Immature natural killer cell (primary cell): ENCODE measurements at places on chromosomes 4 and X.

DNA sequence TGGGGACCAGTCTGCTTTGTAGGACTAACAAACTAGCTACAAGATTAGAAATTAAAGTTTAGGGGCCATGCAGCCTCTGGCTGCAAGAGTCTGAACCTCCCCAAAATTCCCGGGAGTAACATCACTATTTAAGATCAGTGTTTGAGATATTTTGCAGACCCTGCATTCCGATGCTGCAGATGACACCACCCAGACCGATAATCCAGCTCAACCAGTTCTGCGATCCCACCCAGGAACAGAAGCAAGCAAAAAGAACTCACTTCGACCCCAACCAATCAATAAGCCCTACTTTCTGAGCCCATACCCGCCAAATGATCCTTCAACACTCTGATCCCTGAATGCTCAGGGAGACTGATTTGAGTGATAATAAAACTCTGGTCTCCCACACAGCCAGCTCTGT, 877.8 kb downstream of the FAT4 start:
- H3K36me3 ChIP-seq: no peaks in the 10 kb centered on the region
- no peak overlapping the region for H3K4me3 ChIP-seq
- H3K27ac ChIP-seq: no peak overlapping the region

DNA sequence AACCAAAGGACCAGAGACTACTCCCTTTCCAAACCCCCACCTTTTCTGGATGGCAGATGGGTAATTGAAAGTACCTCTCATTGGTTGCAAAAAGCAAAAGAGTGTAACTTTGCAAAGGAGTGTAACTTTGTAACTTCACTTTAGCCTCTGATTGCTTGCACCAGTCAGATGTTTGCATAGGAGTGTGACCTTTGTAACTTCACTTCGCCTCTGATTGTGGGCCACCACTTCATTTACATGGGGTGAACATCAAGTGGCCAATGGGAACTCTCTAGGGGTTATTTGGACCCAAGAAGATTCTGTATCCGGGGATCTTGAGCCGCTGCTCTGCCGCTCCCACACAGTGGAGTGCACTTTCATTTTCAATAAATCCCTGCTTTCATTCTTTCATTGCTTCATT, 9.9 kb upstream of the SLC25A43 start:
- H3K27me3 ChIP-seq: no peaks in the 10 kb centered on the region
- no peak overlapping the region for H3K27ac ChIP-seq
- no peak overlapping the region for H3K4me3 ChIP-seq
- H3K4me1 ChIP-seq: no peaks in the 10 kb centered on the region
- no peak for DNase-seq

DNA sequence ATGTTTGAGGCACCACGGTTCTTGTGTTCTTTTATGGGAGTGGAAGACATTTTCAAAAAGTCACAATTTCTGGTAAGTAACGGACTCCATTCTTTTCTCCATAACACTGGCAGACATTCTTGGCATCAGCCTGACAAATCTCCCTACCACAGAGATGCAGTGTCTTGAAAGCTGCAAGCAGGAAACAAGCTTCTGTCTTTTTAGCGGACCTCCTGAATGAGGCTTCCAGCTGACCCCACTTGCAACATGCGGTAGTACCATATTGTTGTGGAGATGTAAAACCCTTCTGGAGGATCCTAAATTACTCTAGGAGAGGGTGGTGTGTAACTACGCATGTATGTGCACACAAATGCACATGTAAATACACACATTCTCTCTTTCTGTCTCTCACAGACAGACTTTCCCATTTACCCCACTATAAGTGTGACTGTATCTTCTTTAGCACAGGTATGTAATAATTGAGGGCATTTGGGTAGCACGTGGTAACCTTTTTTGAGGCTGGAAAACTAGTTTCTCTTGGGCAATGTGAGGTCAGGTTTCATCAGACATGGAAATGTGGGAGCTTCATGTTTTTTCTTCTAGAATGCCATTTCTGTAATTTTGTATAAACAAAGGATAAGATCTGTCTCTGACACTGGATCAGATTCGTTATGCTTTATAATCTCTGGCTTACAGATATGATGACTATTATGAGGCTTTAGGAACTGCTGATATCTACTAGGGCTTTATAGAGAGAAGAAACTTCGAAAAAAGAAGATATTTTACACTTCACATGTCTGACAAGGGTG, 130.1 kb downstream of the MGST2 start:
- H3K27ac ChIP-seq: no peak overlapping the region
- no peak overlapping the region for H3K4me3 ChIP-seq
- DNase-seq: no peak
- no peaks in the 10 kb centered on the region for H3K4me1 ChIP-seq
- no peaks in the 10 kb centered on the region for H3K36me3 ChIP-seq

DNA sequence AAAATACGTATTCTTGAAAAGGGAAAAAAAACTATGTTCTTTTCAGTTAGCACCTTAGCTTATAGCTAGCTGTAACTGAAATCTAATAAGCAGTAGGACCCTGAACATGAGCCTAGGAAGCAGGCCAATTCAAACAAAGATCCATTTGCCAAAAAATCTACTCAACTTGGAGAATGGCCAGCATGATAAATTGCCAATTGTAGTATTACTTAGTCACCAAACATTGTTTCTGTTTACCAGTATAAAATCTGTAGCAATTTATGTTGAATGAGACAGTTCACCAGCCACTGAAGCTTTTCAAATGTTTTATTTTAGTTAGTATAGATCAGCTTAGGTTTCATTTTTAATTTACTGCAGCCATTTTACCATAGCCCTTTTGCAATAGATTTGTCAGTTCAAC, 323.6 kb upstream of the DIPK2B start:
- H3K36me3 ChIP-seq: no peaks in the 10 kb centered on the region
- DNase-seq: no peak
- H3K27ac ChIP-seq: no peak overlapping the region
- peaks cover 5% of the 10 kb centered on the region for H3K27me3 ChIP-seq
- no peak overlapping the region for H3K4me3 ChIP-seq

GRCh38 chr4:38751341-38752010, 31.3 kb downstream of the TLR10 start:
- H3K36me3 ChIP-seq: peaks cover 8% of the 10 kb centered on the region
- no peak overlapping the region for H3K4me3 ChIP-seq
- no peak overlapping the region for H3K27ac ChIP-seq
- no peaks in the 10 kb centered on the region for H3K4me1 ChIP-seq
- peaks cover 2% of the 10 kb centered on the region for H3K27me3 ChIP-seq

- H3K4me1 ChIP-seq: peaks cover 47% of the 10 kb centered on the region
- no peak for DNase-seq
- peaks cover 6% of the 10 kb centered on the region for H3K36me3 ChIP-seq
- no peak overlapping the region for H3K27ac ChIP-seq
- no peak overlapping the region for H3K4me3 ChIP-seq
- no peaks in the 10 kb centered on the region for H3K27me3 ChIP-seq
Observed at GRCh38 chr4:27000820-27001219, 140.2 kb downstream of the STIM2 start.

DNA sequence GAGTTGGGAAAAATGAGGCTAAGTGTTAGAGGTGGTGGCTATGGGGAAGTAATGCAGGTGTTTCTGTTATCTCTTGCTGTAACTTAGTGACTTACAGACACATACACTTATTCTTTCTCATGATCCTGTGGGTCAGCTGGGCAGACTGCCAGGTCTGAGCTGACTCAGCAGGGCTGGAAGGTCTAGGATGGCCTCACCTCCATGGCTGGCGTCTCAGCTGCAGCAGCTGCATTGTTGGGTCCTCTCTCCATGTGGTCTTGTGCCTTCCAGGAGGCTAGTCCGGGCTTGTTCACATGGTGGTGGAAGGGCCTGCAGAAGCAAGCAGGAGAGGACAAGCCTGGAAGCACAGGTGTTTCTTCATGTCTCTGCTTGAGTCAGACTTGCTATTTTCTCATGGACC, 172.7 kb downstream of the NHS start:
- H3K4me3 ChIP-seq: no peak overlapping the region
- H3K36me3 ChIP-seq: no peaks in the 10 kb centered on the region
- H3K27ac ChIP-seq: no peak overlapping the region
- peaks cover 15% of the 10 kb centered on the region for H3K4me1 ChIP-seq

DNA sequence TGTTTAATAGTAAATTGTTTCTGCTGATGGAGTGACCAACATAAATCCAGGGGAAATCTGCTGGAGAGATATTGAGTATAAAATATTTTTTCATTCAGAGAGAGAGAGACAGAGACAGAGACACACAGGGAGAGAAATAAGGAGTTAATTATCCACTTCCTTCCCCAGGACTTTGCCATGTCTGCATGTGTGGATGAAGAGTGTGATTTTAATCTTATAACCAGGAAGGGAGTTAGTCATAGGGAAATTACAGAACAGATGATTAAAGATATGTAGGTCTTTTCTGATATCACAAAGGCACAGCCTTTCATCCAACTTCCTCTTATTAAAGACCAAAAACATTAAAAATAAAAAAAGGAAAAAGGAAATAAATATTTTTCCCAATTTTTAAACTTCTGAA, 526.3 kb downstream of the SPRY1 start:
- H3K36me3 ChIP-seq: no peaks in the 10 kb centered on the region
- H3K27ac ChIP-seq: no peak overlapping the region
- H3K4me3 ChIP-seq: no peak overlapping the region
- DNase-seq: no peak
- H3K27me3 ChIP-seq: peaks cover 3% of the 10 kb centered on the region

GRCh38 chr4:94253036-94253435, 45.4 kb downstream of the SMARCAD1 start:
- H3K27ac ChIP-seq: no peak overlapping the region
- no peak for DNase-seq
- H3K27me3 ChIP-seq: no peaks in the 10 kb centered on the region
- no peak overlapping the region for H3K4me3 ChIP-seq
- peaks cover 10% of the 10 kb centered on the region for H3K36me3 ChIP-seq

GRCh38 chr4:118718511-118719170, 33.4 kb downstream of the METTL14 start:
- DNase-seq: no peak
- H3K27ac ChIP-seq: no peak overlapping the region
- no peaks in the 10 kb centered on the region for H3K27me3 ChIP-seq
- no peaks in the 10 kb centered on the region for H3K4me1 ChIP-seq
- peaks cover 3% of the 10 kb centered on the region for H3K36me3 ChIP-seq

DNA sequence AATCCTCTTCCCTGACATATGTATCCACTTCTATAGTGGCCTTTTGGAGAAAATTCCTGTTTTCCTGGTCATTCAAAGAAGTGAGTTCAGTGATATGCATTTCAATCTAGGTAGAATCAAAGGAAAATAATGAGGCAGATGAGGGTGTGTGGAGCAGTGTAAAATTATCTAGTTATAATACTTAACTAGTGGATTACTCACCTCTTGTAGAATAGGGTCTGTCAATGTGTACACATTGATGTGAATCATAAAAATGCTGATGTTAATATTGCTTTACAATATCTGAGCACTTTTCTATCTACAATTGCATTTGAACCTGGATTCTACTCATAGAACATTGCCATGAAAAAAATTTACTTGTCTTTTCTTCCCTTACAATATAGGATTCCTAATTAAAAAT, 293.5 kb downstream of the GBA3 start:
- H3K27ac ChIP-seq: no peak overlapping the region
- H3K4me1 ChIP-seq: no peaks in the 10 kb centered on the region
- no peak overlapping the region for H3K4me3 ChIP-seq
- no peaks in the 10 kb centered on the region for H3K27me3 ChIP-seq
- no peak for DNase-seq

DNA sequence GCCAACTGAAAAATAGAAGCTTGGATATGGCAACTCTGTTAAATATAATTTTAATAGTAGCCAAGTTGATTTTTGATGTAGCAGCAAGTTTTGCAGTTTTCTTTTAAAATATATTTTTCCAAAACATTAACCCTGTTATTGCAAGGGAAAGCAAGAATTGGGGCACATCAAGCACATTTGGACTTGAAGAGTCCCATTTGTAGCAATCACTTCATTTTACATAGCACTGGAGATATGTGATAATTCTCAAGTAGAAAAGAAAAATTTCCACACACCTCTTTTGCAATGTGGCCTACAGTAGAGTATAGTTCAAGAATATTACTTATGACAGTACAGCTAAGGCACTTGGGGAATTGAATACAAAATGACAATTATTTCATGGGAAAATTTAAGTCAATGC, 1.9 kb upstream of the PPP4R3C start:
- no peak overlapping the region for H3K27ac ChIP-seq
- no peaks in the 10 kb centered on the region for H3K36me3 ChIP-seq
- no peaks in the 10 kb centered on the region for H3K4me1 ChIP-seq

- DNase-seq: no peak
- no peaks in the 10 kb centered on the region for H3K36me3 ChIP-seq
- H3K4me3 ChIP-seq: no peak overlapping the region
- no peak overlapping the region for H3K27ac ChIP-seq
Observed at GRCh38 chrX:153649178-153649914, 2.3 kb downstream of the DUSP9 start.

DNA sequence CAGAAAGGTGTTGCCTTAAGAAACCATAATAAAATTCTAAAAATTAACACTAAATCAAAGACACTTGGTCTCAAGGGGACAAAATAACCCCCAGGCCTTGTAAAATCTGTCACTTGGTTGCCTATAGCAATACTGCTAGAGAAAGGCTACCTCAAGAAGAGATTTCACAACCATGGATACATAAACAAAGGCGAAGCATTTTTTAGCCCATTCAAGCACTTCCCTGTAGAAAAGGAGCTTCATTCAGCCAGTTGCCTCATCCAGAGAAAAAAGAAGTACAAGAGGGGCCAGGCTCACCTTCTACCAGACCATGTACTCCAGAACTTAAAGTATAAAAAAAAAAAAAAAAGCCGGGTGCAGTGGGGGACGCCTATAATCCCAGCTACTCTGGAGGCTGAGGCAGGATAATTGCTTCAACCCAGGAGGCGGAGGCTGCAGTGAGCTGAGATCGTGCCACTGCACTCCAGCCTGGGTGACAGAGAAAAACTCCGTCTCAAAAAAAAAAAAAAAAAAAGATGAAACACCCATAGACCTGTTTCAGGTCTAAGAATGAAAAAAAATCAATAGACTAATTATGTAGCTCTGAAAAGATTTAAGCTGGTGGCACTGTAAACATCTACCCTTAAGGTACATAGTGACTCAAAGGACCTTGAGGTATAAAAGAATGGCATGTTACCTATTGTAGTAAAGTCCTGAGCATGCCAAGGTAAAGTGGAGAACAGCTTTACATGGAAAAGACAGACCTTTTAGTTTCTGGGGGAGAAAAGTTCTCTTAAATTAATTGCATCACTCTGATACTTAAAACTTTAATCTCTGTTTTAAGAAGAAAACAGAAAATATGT, 18.0 kb downstream of the RUFY3 start:
- H3K4me1 ChIP-seq: peaks cover 30% of the 10 kb centered on the region
- H3K27ac ChIP-seq: no peak overlapping the region
- H3K4me3 ChIP-seq: no peak overlapping the region
- no peaks in the 10 kb centered on the region for H3K36me3 ChIP-seq

DNA sequence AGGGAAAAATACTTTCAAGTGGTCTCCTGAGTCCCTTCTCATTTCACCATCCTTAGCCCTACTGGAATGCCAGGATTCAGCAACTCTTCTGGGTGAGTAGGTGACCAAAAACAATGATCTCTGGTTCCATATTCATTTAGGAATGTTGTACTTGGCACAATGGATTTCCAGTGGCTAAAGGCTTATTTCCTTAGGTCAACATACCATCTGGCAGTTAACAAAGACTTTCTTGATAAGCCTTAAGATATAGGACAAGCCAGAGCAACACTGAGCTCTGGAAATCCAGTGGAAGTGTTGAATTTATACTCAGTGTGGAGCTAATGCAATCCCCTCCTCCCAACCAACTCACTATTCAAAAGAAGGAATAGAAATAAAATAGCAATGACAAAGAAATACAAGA, 139.4 kb upstream of the EMCN start:
- no peak overlapping the region for H3K27ac ChIP-seq
- DNase-seq: no peak
- no peaks in the 10 kb centered on the region for H3K36me3 ChIP-seq
- peaks cover 1% of the 10 kb centered on the region for H3K27me3 ChIP-seq

GRCh38 chrX:96982161-96982560, 98.5 kb downstream of the RPA4 start:
- H3K36me3 ChIP-seq: no peaks in the 10 kb centered on the region
- H3K27ac ChIP-seq: no peak overlapping the region
- DNase-seq: no peak
- peaks cover 6% of the 10 kb centered on the region for H3K4me1 ChIP-seq
